ENCODE measurements at places on chromosomes 3 and 15.
A peak's percentile ranks its signal among the peaks of the same experiment; 100 is the strongest.

- no peak for DNase-seq
These were observed 940 bp upstream of the ACY1 start for GRCh38 chr3:51982352-51982837.

- no peak for DNase-seq
These were observed 635.5 kb downstream of the TBL1XR1 start for GRCh38 chr3:176561826-176562225.

- no peak for DNase-seq
These were observed 455.5 kb downstream of the ERC2 start for GRCh38 chr3:56012721-56013120.

DNA sequence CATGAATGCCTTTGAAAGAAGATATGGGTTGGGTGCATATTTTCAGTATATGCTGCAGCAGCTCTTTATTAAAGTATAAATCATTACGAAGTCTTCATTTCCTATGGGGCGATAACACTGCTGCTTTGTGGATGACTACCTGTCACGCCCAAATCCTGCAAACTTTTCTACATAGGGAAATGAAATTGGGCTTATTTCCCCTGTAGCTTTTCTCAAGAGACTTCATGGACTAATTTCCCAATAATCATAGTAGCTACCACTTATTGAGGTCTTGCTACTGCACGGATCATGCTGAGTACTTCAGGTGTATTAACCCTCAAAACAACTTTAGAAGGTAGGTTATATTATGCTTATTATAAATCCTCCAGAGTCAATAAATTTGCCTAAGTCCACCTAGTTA is 8.0 kb downstream of the TGFBR2 start:
- DNase-seq = no peak

DNA sequence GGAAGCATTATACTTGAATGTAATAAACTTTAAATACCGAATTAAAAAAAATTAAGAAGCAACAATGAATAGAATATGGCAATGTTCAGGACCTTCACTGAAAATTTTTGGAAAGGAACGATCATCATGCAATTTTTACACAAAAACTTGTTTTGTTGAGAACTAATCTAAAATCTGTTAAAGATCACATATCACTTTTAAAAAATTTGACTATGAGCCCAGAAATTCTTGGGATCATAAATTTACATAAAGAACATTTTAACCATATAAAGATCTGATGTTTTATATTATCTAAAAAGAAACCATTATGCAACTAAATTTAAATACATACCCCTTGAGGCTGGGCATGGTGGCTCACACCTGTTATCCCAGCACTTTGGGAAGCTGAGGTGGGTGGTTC is 76.2 kb upstream of the MELTF start:
- no peak for DNase-seq

- no peak for DNase-seq
These were observed 166.6 kb upstream of the SMAD3 start for GRCh38 chr15:66898656-66899386.

GRCh38 chr3:71652781-71653413 is 69.4 kb upstream of the FOXP1 start:
- DNase-seq = peak; percentile 55
